ENCODE measurements at places on chromosomes 5 and 9.

- H3K4me3 ChIP-seq: no peak overlapping the region
- H3K27me3 ChIP-seq: no peaks in the 10 kb centered on the region
- no peak for DNase-seq
- peaks cover 16% of the 10 kb centered on the region for H3K4me1 ChIP-seq
- no peak overlapping the region for H3K27ac ChIP-seq
These were observed 17.0 kb downstream of the GRXCR2 start for GRCh38 chr5:145855763-145856267.

DNA sequence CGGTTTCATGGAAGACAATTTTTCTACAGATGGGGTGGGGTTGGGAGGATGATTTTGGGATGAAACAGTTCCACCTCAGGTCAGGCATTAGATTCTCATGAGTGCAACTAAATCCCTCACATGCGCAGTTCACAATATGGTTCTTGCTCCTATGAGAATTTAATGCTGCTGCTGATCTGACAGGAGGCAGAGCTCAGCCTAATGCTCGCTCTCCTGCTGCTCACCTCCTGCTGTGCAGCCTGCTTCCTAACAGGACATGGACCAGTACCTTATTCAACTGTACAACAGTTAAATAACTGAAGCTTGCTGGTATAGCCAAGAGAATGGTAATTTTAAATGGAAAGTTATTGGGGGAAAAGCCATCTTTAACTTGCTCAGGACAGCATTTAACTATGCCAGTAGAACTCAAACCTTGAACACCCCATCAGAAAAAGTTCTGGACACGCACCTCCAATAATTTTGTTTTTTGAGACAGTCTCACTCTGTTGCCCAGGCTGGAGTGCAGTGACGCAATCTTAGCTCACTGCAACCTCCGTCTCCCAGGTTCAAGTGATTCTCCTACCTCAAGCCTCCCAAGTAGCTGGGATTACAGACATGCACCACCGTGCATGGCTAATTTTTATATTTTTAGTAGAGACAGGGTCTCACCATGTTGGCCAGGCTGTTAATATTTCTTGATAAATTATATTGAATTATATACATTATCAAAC is 27.7 kb downstream of the HMGCR start:
- H3K36me3 ChIP-seq: no peaks in the 10 kb centered on the region
- no peak overlapping the region for H3K4me3 ChIP-seq
- H3K27ac ChIP-seq: no peak overlapping the region
- H3K4me1 ChIP-seq: peaks cover 3% of the 10 kb centered on the region
- DNase-seq: no peak

- DNase-seq: no peak
- H3K4me3 ChIP-seq: no peak overlapping the region
- no peaks in the 10 kb centered on the region for H3K27me3 ChIP-seq
- no peak overlapping the region for H3K27ac ChIP-seq
- no peaks in the 10 kb centered on the region for H3K36me3 ChIP-seq
- H3K4me1 ChIP-seq: peaks cover 30% of the 10 kb centered on the region
These were observed 9.2 kb downstream of the SNX18 start for GRCh38 chr5:54526604-54527288.

DNA sequence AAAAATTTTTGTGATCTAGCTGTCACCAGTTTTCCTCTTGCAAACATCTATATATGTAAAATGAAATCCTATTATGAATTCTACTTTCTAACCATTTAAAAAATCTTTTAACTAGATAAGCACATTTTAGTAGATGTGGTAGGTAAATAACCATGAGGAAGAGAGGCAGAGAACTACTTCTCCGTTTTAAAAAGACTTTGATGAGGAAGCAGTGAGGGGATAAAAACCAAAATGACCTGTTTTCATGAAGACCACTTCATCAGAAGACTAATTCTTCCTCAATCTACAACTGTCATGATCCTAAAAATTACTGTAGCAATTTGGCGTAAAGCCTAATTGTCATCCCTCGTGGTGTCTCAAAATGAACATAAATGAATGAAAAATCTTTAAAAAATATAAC is 15.7 kb upstream of the ERBIN start:
- no peak overlapping the region for H3K27ac ChIP-seq
- no peak overlapping the region for H3K4me3 ChIP-seq
- H3K36me3 ChIP-seq: no peaks in the 10 kb centered on the region
- no peak for DNase-seq
- no peaks in the 10 kb centered on the region for H3K4me1 ChIP-seq

DNA sequence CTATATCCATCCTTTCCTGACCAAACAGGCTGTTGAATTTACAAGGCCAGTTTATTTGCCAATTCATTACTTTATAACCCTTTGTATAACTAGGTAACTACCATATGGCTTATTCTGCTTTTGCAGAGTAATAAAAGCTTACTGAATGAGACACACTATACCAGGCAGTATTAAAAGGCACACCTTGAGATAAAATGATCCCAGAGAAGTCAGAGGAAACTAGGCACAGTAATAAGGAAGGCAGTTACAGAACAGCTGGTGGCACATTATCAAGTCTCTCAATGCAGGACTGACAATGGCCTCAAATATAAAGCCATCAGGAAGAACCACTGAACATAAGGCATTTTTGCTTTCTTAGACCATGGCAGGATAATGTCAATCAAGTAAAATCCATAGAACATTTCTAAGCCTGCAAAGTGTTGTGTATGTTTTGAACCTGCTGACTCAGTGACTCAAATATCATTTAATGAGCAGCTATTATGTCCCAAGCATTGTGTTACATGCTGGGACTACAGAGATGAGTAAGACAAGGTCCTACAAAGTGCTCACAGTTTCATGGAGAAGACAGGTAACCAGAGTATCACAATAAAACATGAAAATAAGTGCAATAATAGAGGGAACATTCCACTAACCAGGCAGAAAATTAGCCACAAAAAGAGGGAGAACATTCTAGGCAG is 52.5 kb downstream of the OXCT1 start:
- no peaks in the 10 kb centered on the region for H3K4me1 ChIP-seq
- no peaks in the 10 kb centered on the region for H3K36me3 ChIP-seq
- no peaks in the 10 kb centered on the region for H3K27me3 ChIP-seq
- H3K27ac ChIP-seq: no peak overlapping the region
- DNase-seq: no peak
- no peak overlapping the region for H3K4me3 ChIP-seq

DNA sequence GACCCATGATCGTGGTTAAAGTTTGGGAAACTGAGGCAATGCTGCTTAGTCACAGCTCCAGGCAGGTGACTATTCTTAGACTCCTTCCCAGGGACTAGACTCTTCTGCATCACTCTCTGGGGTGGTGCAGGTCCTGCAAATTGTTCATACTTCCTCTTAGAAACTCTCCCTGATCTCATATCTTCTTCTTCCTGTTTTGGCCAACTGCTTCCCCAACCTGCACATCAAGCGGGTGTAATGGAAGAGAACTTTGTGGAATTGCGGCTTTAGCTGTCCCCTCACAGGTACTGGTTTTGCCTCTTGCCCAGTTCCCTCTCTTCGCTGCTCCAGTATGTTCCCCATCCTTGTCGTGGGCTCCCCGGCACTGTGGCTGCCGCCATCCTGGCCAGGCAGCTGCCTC is 111.5 kb upstream of the CTSL start:
- no peak for DNase-seq
- H3K4me1 ChIP-seq: no peaks in the 10 kb centered on the region
- H3K27me3 ChIP-seq: no peaks in the 10 kb centered on the region
- H3K27ac ChIP-seq: no peak overlapping the region

DNA sequence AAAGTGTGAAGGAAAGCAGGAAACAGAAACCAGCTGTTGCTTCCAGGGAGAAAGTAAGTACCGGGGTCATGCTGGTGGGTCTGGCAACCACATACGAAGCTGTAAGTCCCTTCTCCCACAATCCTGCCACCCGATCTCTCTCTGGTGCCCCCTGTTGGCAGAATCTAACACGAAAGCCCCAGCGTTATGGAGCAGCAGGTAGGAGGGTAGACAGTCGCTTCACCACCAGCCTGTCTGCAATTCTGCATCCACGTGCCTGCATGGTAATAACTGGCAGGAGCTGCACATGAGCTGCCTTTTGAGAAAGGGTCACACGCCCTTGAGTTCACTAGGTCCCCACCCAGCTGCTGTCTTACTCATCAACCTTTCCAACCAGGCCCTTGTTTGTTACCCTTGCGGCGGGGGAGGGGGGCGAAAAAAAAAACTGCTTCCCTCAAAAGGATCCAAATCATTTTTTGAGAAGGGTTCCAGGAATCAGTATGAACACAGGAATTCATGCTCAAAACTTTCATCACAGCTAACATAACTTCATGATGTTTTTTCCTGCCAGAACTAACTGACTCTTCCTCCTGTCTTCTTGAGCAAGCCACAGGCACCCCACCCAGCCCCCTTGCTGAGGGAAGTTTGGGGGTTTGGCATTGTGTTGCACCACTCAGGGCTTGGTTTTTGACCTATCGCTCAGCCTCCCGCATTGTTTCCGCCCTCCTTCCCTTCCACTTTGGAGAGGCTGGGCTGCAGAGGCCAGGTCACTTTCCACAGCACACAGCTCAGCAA is 19.6 kb upstream of the TMEM252 start:
- no peak overlapping the region for H3K4me3 ChIP-seq
- H3K27ac ChIP-seq: no peak overlapping the region
- H3K36me3 ChIP-seq: no peaks in the 10 kb centered on the region

DNA sequence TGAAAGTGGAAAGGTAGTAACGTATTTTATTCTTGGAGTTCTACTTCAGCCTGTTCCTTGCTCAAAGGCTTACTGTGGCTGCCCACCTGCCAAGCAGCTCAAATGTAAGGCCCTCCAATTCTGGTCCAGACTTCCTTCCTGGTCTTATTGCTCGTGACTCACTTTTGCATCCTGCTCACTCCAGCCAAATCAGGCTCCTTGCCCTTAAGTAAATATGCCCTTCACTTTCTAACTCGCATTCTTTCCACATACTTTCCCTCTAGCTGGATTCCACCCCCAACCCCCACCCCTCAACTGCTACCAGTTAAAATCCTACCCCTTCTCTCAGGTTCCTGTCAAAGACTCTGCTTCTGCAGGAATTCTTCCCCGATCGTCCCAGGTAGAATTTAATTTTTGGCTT is 96.6 kb downstream of the GALNT10 start:
- no peak overlapping the region for H3K4me3 ChIP-seq
- no peaks in the 10 kb centered on the region for H3K27me3 ChIP-seq

DNA sequence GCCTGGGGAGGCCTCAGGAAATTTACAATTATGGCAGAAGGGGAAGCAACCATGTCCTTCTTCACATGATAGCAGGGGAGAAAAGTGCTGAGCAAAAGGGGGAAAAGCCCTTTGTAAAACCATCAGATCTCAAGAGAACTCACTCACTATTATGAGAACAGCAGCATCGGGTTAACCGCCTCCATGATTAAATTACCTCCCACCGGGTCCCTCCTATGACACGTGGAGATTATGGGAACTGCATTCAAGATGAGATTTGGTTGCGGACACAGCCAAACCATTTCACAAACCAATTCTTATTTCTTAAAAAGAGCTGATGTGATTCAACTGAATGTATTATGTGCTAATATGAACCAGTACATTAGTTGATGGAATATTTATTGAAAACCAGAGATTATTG is 63.9 kb downstream of the PARP8 start:
- no peaks in the 10 kb centered on the region for H3K4me1 ChIP-seq
- no peak for DNase-seq
- no peak overlapping the region for H3K27ac ChIP-seq
- no peaks in the 10 kb centered on the region for H3K36me3 ChIP-seq
- H3K27me3 ChIP-seq: no peaks in the 10 kb centered on the region
- H3K4me3 ChIP-seq: no peak overlapping the region

DNA sequence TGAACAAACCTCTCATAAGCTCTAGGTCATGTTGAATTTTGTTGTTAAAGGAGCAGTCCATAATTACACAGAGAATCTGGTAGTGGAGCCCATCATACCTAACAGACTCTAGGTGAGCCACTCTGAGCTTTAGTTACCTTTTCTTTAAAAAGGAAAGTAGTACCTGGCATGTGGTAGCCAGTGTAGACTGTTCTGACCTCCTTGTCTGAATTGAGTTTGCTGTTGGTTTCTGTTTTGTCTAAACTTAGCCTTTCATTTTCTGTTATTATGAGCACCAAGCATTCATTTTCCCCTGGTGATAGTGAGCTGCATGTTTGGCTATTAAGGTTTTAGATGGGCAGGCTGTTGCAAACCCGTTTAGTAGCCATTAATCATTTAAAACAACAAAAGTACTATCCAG is 112.2 kb downstream of the MAST4 start:
- H3K27me3 ChIP-seq: no peaks in the 10 kb centered on the region
- H3K36me3 ChIP-seq: no peaks in the 10 kb centered on the region
- no peak overlapping the region for H3K4me3 ChIP-seq
- no peak overlapping the region for H3K27ac ChIP-seq

GRCh38 chr9:112408819-112409218 is 28.9 kb downstream of the HSDL2 start:
- H3K27ac ChIP-seq: no peak overlapping the region
- no peak for DNase-seq
- no peaks in the 10 kb centered on the region for H3K4me1 ChIP-seq

GRCh38 chr9:15400281-15400941 is 22.3 kb upstream of the SNAPC3 start:
- H3K27me3 ChIP-seq: no peaks in the 10 kb centered on the region
- no peaks in the 10 kb centered on the region for H3K36me3 ChIP-seq
- no peak for DNase-seq
- H3K4me1 ChIP-seq: no peaks in the 10 kb centered on the region

DNA sequence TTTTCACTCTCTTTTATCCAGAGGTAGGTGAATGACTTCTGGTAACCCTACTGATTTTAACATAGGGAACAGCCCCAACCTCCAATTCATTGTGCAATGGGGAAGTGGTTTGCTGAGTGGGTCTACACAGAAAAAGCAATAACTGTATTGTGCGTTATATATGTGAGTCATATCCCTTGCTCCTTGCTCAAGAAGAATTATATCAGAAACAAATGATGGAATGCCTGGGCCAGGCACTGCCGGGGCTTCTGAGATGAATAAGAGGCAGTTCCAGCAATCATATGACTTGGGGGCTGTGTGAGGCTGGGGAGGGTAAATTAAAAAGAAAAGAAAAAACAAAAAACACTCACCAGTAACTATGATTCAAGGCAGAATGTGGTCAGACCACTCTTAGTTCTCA is 79.2 kb upstream of the ABCA1 start:
- H3K4me1 ChIP-seq: no peaks in the 10 kb centered on the region
- DNase-seq: no peak
- H3K4me3 ChIP-seq: no peak overlapping the region
- no peaks in the 10 kb centered on the region for H3K27me3 ChIP-seq
- no peaks in the 10 kb centered on the region for H3K36me3 ChIP-seq
- H3K27ac ChIP-seq: no peak overlapping the region

- DNase-seq: no peak
- no peaks in the 10 kb centered on the region for H3K36me3 ChIP-seq
- no peaks in the 10 kb centered on the region for H3K4me1 ChIP-seq
- no peak overlapping the region for H3K27ac ChIP-seq
- no peaks in the 10 kb centered on the region for H3K27me3 ChIP-seq
These were observed 11.3 kb downstream of the SEC24A start for GRCh38 chr5:134659922-134660321.

DNA sequence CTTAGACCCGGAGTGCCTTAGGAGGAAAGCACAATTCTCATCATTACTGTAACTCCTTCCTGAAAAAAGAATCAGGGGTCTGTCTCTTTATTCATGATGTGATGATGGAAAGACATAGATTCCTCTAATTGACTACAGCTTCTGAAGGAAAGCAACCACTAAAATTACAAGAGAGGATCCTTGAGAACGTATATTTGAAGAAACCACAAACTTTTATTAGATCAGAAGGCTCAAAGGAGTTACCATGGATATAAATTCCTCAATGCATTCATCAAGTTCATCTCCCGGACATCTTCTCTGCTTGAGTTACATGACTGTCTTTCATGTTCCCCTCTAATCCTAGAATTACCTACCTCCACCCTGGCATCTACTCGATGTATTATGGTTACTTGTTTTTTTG is 104.1 kb upstream of the PAPPA start:
- no peak overlapping the region for H3K27ac ChIP-seq
- H3K27me3 ChIP-seq: no peaks in the 10 kb centered on the region
- H3K4me1 ChIP-seq: no peaks in the 10 kb centered on the region
- H3K4me3 ChIP-seq: no peak overlapping the region

Measured in testis (tissue), 5 donors.